ENCODE measurements at places on chromosomes 11 and 22.

- DNase-seq, result no peak
Measured at GRCh38 chr11:87628026-87628580, 547.1 kb downstream of the RAB38 start.

DNA sequence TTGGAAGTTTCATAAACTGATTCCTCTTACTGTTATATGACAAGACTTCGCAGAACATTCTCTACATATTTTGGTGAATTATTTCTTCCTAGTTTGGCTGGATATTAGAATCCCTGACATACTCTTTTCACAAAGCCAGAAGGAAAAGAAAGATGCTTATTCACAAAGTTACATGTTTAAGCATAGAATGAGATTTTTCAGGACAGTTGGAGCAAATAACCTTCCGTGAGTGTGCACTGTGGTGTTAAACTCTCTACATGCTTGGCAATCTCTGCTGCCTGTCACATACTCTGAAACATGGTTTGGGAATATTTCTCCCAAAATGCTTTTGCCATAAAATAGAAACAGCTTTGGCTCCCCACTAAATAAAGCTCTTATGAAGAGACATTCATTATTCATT lies 230.0 kb upstream of the MTNR1B start:
- DNase-seq, result no peak

- DNase-seq, result no peak
Measured at GRCh38 chr11:93513772-93514171, 29.4 kb downstream of the SMCO4 start.

- no peak for DNase-seq
Measured at GRCh38 chr11:66281776-66282467, 3.9 kb downstream of the CNIH2 start.

DNA sequence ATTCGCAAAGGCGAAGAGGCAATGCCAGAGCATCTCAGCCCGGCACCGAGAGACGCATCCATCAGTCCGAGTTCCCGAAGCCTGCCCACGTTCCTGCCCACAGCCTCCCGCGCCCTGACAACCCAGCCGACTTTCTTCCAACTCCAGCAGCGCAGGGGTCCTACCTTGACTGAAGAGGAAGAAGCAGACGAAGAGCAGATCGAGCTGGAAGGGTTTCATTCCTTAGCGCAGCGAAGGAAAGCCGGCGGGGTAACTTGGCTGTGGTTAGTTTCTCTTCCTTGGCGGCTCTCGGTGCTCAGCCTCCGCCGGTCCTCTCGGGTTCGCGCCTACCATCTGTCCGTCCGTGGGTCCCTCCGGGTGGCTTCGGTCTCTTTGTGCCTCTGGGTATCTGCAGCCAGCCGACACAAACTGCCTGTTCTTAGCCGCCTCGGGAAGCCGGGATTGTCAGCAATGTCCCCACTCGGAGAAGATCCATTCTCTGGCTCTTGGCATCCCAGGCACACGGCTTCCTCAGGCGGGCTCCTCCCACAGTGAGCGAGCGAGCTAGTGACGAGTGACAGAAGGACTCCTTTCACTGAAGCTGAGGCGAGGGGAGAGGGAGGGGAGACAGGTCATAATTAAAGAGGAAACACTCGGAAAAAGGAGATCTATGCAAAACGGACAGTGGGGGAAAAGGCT lies at the start of gene KIRREL3:
KIRREL3 (minus strand) TSS at position 480 of the 678 bp plus-strand sequence.
- DNase-seq, result no peak

GRCh38 chr11:17351510-17352176 lies at the start of gene NCR3LG1:
NCR3LG1 (plus strand) TSS chr11:17351800; CDS start chr11:17351970, 170 bp downstream.
- DNase-seq, result no peak

DNA sequence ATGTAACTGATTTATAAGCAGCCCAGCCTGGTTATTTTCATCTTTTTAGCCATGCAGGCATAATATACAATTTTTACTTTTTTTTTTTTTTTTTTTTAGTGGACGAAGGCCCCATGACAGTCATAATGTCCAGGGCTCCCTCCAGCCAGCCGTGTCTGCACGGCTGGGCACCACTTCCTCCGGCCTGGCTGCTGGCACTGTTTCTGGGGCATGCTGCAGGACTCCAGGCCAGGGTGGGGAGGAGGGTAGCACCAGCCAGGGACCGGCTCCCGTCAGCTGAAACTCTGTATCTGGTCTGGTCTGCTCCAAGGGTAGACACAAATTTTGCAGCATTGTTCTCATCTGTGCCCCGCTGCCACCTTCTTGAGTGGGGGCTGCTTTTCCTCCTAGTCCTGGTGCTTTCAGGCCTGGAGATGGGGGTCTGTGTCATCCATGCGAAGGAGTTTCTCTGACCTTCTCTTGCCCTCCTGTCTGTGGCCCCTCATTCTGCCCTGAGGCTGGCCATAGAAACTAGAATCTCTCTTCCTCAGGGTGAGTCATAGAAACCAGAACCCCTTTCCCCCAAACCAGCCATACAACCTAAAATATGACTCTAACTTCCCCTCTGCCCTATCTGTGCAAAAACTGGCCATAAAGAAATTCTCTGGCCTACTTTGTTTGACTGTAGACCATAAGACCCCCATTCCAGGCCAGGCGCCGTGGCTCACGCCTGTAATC lies 9.2 kb upstream of the RRP7A start:
- DNase-seq, result no peak

DNA sequence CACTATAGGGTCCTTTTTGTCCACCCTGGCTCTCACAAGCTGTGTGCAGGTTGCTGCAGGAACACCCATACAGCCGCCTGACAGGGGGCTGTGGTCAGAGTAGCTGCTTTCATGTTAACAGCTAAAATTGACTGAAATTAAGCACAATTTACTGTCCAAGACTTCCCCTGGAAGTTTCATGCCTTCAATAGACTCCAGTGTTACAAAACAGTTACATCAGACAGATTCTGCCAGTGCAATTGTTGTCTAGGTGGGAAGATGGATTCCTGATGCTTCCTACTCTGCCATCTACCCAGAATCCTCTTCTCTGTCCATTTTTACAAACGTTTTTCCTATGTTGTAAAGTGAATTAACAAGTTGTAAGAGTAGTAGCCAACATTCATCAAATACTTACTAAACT lies 5.3 kb upstream of the TSKU start:
- DNase-seq, result no peak

GRCh38 chr11:17230867-17231851 lies 23.4 kb upstream of the PIK3C2A start:
- DNase-seq, result no peak

DNA sequence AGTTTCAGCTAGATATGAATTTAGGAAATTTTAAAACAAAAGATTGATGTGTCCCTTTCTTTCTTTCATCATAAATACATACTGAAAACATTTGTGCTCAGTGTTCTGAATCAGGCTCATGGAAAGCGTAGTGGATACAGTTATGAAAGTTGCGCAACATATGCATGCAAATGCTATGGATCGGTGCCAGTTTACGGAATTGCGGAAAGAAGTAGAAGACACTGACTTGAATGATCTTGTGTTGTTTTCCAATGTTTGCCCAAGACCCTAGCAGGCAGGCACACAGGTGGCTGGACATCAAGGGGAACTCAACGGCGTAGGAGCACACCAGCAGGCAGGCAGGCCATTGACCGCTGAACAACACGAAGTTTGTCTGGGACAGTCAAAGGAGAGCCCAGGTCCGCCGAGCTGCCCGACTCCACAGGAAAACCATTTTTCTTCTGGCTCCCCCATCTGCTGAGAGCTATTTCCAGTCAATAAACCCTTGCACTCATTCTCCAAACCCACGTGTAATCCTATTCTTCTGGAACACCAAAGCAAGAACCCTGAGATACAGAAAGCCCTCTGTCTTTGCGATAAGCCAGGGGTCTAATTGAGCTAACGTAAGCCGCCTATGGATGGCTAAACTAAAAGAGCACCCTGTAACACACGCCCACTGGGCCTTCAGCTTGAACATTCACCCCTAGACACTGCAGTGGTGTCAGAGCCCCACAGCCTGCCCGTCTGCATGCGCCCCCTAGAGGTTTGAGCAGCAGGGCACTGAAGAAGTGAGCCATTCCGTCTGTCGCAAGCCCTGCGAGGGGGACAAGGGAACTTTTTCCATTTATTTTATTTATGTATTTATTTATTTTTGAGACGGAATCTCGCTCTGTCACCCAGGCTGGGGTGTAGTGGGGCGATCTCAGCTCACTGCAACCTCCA lies 7.4 kb upstream of the BIRC3 start:
- no peak for DNase-seq

DNA sequence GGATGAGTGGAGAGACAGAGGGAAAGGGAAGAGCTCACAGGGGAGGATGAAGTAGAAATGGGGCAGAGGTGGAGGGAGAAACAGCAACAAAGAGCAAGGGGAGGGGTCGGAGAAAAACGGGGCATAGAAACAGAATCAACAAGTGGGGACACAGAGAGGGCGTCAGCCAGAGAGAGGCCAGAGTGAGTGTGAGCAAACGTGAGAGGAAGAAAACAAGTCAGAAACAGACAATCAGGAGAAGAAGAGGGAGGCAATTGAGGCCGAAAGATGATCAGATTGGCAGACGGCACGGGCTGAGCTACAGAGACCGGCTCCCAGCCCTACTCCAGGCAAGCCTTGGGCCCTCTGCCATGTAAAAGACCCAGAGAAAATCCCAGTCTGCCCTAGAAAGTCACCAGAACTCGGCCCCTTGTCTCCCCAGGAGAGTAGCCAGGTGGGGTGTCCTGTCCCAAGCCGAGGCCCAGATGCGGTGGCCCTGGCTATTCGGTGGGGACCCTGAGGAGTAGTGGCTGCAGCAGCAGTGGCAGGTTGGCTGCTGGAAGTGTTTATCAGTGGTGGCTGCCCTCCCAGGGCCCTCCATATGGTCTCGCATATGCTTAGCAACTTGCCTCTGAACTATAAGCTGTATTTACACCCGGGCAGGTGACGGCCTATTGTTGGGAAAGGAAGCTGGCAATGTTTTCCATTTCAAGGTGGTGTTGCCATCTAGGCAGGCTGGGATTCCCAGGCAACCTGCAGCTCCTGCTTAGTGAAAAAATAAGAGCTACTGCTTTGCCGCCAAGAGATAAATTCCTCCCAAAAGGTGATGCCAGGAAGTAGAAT lies 14.8 kb upstream of the TSPAN18 start:
- no peak for DNase-seq

DNA sequence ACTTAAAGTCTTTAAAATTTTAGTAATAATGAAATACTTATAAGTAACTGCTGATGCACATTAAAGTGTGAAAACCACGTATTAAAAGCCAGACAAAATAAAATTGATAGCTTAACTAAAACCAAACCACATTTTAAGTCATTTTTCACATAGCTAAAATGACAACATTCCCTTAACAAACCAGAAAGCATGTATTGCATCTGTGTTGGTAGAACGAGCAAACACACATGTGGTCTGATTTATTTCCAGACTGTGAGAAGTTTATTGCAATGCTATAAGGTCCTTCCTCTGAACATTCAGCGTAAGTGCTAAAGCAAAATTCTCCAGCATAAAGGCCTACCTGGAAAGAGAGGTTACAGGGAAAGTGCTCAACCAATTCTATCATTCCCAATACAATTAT lies 57.8 kb downstream of the ARHGAP20 start:
- no peak for DNase-seq
